ENCODE measurements at places on chromosomes 12 and 14.
A peak's percentile ranks its signal among the peaks of the same experiment; 100 is the strongest.

- DNase-seq = no peak
These were observed 11.0 kb upstream of the PPP4R3A start for GRCh38 chr14:91521061-91521640.

GRCh38 chr12:128830505-128830893 is 6.7 kb upstream of the SLC15A4 start:
- no peak for DNase-seq

DNA sequence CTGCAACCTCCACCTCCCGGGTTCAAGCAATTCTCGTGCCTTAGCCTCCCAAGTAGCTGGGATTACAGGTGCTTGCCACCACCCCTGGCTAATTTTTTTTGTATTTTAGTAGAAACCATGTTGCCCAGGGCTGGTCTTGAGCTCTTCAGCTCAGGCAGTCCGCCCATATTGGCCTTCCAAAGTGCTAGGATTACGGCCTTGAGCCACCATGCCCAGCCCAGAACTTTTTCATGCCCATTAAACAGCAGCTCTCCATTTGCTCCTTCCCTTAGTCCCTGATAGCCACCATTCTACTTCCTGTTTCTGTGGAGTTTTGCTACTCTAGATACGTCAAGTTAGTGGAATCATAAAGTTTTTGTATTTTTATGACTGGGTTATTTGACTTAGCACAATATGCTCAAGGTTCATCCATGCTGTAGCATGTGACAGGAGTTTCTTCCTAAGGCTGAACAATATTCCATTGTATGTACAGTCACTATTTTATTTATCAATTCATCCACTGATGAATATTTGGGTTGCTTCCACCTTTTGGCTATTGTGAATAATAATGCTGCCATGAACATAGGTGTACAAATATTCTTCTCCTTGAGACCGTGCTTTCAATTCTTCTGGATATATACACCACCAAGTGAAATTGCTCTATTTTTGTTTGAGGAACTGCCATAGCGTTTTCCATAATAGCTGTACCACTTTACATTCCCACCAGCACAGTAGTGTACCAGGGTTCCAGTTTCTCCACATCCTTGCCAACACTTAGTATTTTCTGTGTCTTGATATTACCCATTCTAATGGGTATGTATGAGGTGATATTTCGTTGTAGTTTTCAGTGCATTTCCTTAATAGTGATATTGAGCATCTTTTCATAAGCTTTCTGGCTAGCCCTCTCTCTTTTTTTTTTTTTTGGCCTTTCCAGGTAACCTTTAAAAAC is 15.0 kb downstream of the ATF1 start:
- DNase-seq = no peak

GRCh38 chr14:52716155-52716554 is 9.2 kb downstream of the PSMC6 start:
- no peak for DNase-seq

- DNase-seq = no peak
These were observed 489.8 kb upstream of the FLRT2 start for GRCh38 chr14:85040046-85040685.

DNA sequence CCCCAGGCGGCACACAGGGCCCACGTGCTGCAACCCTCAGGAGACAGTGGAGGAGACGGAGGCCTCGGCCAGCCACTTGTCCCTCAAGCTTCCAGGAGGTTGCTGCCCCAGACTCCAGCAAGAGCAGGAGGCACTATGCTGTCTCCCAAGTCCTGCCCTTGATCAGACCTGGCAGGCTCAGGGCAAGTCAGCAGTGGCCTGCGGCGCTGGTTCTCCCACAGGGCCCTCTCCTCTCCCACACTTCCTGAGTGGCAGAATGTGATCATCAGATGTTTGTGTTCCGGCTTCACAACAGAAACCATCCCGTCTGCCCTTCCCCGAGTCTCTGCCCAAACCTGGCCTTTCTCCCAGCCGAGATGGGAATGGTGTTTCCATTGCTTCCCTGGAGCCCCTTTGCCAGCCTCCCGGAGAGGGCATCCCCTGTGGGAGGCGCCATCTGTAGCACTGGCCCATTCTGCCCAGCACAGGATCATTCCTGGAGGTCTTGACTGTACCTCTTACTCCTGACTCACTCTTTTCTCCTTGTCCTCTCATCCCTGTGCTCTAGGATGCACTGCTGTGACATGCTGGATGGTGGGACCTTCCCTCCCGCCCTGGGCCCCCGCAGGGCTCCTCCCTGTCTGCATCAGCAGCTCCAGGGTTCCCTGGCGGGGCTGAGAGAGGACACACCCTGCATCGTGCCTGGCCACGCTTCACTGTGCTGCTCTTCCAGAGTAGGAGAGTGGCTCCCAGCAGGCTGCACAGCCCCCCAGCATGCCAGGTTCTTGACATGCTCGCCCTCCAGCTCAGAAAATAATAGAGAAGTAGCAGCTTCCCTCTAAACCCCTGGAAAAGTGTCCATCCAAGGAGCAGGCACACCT is 114.7 kb upstream of the FKBP4 start:
- no peak for DNase-seq

GRCh38 chr14:91373591-91374254 is 43.9 kb downstream of the CCDC88C start:
- no peak for DNase-seq

GRCh38 chr14:72182708-72183432 is 250.6 kb downstream of the RGS6 start:
- no peak for DNase-seq

- no peak for DNase-seq
These were observed 111.3 kb downstream of the DYRK2 start for GRCh38 chr12:67759829-67760228.

GRCh38 chr12:119797090-119797489 is 80.0 kb downstream of the CIT start:
- DNase-seq = no peak

DNA sequence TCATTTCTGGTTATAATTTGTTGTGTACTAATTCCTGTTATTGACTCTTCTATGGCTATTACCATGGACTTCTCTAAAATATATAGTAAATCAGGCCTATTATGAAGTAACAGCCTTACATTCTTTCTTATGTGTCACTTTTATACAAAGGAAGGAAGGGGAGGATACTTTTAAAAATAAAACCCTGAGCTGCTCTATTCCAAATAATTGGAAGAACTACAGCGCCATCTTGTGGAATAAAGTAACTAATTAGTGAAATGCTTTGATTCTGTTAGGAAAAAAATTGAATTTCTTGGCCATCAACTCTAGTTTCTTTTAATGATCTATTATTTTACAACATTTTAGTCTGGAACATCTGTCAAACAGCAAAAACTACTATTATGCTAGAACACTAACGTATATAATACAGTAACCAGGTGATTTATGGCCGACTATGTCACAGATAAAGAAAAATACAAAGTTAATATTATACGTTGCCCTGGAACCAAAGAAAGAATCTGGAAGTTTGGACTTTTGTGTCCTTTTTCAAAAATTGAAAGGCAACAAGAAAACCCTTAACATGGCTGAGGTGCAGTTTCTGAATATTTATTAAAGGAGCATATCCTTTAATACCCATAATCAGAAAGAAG is 55.0 kb upstream of the NELL2 start:
- DNase-seq = no peak

DNA sequence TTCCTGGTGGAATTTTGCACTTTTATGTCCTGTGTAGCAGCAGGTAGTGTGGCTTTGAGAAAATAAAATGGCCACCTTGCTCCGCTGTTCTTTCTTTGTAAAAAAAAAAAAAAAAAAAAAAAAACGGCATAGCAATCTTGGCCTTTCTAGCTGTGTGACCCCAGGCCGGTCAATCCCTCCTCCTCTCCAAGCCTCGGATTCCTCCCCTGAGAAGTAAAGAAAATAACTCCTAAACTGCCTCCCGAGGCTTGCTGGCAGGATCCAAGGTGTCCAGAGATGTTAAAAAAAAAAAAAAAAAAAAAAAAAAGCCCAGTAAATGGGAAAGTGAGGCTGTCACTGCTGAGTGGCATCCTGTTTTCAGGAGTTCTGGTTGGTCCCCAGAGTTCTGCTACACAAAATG is 23.9 kb upstream of the MAP1LC3B2 start:
- DNase-seq = no peak

DNA sequence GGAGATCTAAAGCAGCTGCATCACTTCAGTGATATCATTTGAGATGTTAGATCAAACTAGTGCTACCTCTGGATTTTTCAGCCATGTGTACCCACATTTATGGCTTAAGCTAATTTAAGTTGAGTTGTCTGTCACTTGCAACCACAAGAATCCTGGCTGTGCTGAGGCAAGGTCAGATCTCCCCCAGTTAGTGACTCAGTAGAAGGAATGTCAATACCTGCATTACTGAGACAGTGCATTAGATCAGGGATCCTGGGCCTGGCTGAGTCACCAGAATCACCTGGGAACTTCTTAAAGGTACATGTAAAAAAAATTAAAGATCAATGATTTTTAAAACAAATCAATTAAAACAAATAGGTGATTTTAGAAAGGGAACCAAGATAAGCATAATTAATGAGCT is 84.6 kb upstream of the GRIN2B start:
- no peak for DNase-seq

DNA sequence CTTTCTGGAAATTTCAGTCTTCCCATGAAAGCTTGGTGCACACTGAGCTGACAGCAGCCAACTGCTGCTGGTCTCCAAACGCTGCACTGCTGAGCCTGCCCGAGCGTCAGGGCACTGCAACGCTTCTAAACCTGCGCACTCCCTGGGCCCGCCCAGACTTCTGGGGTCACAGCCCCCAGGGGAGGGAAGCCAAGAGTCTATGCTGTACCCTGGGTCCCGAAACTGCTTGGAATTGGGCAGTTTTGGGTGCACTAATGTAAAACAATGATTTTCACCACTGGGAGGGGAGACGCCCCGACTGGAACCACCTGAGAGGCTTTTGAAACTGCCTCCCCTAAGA is 32.0 kb downstream of the CCDC92 start:
- no peak for DNase-seq

- no peak for DNase-seq
These were observed 216.5 kb downstream of the PHLDA1 start for GRCh38 chr12:75814851-75815754.

GRCh38 chr14:61130512-61131260 is 149.6 kb downstream of the SLC38A6 start:
- DNase-seq = no peak

- DNase-seq = peak; percentile 54
These were observed 33.6 kb upstream of the HNF1A start for GRCh38 chr12:120944645-120945217.

- DNase-seq = no peak
These were observed 166.1 kb downstream of the ADCK1 start for GRCh38 chr14:77965919-77966435.

DNA sequence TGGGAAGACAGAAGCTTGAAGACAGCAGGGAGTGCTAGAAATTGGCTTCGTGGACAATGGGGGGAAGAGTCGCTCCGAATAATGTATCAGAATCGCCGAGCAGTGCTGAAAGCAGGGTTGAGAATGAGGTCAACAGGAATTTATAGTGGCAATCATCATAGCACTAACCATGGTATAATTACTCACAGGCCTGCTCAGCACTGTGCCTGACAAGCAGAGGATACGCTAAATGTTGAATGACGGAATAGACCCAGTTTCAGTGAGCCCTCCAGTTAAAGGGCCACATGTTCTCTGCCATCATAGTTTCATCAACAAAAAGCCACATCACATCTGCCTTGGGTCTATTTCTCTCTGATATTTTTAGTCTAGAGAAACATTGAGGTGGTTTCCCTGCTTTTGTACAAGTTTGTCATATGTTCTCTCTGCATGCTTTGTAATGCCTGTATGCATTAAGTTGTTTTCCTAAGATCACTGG is 130.3 kb upstream of the EGLN3 start:
- DNase-seq = no peak

- DNase-seq = no peak
These were observed 16.0 kb upstream of the KRT86 start for GRCh38 chr12:52258335-52258901.

DNA sequence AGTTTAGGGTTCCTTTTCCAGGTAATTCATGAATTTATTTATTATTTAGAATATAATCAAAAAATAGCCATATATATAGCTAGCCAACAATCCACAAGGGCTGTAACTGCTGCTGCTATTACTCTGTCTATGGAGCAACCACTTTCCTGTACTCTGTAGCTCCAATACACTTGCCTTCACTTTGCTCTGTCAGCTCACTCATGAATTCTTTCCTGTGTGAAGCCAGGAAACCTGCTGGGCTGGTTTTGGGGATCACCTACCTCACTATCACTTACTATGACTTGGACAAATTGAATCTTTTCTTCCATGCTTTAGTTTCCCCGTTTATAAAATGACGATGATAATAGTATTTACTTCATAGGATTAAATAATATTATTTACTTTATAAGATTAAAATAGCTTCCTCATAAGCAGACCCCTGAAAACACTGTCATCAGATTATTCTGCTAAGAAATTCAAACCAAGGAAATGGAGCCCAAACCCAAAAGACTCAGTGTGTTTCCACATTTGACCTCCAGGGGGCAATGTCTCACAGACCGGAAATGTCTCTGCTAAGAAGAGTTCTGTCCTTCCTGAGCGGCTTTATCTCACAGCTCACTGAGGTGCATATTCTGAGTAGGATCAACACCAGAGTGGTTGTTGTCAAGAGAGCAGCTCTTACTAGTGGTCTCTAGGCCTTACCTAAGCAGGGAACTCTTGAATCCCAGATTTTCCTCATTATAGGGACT is 457.1 kb downstream of the DAD1 start:
- DNase-seq = peak; percentile 11

- DNase-seq = no peak
These were observed 110.7 kb downstream of the KIF26A start for GRCh38 chr14:104249089-104249488.

DNA sequence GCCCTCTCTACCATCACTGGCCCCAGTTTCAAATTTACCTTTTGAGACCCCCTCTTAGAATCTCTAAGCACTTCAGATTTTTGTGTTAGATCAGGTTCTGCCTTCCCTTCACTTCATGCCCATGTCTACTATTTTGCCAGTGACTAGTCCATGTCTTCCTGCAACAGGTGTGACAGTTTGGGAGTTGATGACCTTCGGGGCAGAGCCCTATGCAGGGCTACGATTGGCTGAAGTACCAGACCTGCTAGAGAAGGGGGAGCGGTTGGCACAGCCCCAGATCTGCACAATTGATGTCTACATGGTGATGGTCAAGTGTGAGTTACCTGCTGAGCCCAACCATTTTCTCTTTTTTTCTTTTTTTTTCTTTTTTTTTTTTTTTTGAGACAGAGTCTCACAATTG is 5.8 kb upstream of the PA2G4 start:
- no peak for DNase-seq

GRCh38 chr12:94856324-94856723 is 147.2 kb downstream of the NDUFA12 start:
- no peak for DNase-seq

DNA sequence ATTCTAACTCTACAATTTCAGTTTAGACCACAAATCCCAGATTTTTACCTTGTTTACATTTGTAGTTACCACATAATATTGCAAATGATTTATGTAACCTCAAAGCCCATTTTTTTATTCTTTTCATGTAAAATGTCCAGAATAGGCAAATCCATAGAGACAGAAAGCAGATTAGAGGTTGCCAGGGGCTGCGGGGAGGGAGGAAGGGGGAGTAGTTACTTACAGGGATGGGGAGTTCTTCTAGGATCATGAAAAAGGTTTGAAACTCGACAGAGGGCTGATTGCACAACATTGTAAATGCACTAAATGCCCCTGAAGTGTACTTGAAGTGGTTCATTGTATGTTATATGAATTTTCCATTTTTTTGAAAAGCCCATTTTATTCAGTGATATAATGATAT is 66.5 kb downstream of the PPP2R5C start:
- DNase-seq = no peak

Data from stimulated activated CD4-positive, alpha-beta T cell treated with anti-CD3 and anti-CD28 coated beads, Interleukin-1b, Interleukin-23, amount 100 ng/mL, for 1 hour (primary cell).